ENCODE measurements at places on chromosomes 3 and 15. TPM values are rescaled to one million over a fixed set of nuclear protein-coding genes. Genes with fewer than 3 reads are reported as not detected.

DNA sequence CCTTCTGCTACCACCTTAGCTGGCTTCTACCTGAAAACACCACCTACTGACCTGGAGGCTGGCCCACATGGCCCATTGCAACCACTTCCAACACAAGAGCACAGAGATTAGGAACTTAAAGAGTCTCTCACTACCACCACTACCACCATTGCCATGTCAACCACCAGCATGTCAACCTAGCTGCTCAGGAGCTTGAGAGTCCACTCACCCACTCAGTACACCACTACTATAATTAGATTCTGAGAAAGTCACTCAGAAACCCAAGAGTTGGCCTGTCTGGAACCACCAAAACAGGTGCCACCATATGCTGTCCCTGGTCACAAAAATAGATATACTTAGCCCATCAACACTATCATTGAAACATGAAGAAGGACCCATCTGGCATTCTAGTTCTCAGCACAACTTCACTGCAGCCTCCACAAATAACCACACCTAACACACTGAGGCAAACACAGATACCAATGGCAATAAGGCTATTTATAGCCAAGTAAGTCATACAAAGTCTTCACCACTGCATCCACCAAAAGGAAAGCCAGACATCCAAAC lies 806.7 kb upstream of the EPHA6 start:
- DNase-seq, result no peak

DNA sequence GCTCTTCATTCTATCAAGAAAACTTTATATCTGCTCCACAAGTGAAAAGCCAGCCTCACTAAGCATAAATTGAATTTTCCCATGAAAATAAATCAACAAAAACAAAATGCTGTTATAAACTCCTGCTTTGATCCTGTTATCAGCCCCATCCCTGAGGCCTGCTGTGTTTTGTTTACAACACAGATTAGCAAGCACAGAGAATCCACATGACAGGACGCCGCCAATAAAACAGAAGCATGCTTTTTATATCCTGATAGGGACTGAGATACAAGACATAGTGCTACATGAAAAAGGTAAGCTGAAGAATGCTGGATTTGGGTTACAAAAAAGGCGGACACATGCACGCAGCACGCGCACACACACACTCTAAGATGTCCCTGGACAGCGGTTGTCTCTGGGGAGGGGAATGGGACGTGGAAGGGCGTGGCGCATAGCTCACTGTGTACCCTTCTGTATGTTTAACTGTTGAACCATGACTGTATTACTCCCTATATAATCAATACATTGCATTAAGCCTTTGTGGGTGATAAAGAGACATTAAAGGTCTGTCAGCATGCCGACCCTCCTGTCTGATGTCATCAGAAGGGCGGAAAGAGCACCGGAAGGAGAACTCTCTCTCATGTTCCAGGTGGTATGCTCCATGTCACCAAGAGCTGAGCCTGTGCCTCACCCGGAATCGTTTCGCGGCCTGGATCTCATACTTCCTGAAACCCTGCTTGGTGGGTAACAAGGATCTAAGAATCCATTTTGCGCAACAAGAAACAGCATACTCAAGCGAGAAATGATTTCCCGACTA lies 93.9 kb downstream of the IQSEC1 start:
- no peak for DNase-seq

- no peak for DNase-seq
Observed at GRCh38 chr15:60795889-60796288, 316.9 kb upstream of the ICE2 start.

- no peak for DNase-seq
Observed at GRCh38 chr15:64633332-64633731, 142.1 kb downstream of the RBPMS2 start.

- no peak for DNase-seq
Observed at GRCh38 chr3:139957844-139958243, 22.9 kb downstream of the CLSTN2 start.

- no peak for DNase-seq
Observed at GRCh38 chr3:167811031-167811430, 75.5 kb downstream of the SERPINI1 start.

The FGD5 gene
- 10.1 TPM for total RNA-seq

The ABHD14A gene
- total RNA-seq, result 8.9 TPM

The PLSCR5 gene
- total RNA-seq, result 6.0 TPM

The PTX3 gene
- 33.0 TPM for total RNA-seq

The GP5 gene
- 0.72 TPM for total RNA-seq

The REC114 gene
- not detected for total RNA-seq

The GCNT3 gene
- 25.0 TPM for total RNA-seq

The ATP8B4 gene
- 39.5 TPM for total RNA-seq

All from umbilical cord (tissue), 2 donors.